Common myeloid progenitor, CD34-positive (primary cell): ENCODE measurements at places on chromosomes 4 and X.

DNA sequence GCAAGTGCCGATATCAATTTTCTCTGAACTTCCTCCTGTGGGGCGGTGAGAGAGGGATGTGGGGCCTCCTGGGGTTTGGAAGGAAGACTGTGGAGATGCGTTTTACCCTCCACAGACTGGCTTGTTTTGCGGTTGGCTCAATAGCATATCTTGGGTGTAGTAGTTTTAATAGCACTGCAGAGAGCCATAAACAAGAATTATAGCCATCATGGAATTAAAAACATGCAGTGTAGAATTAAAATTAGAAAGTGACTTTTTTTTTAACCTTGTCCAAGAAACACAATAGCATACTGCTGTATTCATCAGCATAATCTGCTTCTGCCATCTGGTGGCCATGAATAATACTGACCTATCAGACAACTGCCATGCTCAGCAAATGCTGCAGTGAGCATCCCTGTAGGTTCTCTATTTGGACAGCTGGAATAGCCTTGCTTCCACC, 47.3 kb upstream of the SCML1 start:
- DNase-seq = peak; percentile 82

DNA sequence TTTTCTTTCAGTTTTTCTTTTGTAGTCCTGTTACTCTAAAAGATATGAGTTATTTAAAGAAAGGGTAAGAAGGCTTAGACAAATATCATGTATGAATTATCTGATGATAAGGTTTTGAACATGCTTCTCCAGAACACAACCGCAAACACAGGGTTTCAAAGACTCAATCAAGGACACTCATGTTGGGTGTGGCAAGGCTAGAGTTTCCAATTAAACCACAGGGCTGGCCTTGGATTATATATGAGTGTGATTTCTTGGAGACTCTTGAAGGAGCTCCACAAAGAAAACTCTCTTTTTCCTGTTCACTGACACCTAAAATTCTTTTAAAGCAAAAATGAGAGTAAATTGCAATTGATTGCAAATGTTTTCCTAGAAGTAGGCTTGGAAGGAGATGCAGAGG, 110.1 kb upstream of the PDLIM3 start:
- DNase-seq = no peak

DNA sequence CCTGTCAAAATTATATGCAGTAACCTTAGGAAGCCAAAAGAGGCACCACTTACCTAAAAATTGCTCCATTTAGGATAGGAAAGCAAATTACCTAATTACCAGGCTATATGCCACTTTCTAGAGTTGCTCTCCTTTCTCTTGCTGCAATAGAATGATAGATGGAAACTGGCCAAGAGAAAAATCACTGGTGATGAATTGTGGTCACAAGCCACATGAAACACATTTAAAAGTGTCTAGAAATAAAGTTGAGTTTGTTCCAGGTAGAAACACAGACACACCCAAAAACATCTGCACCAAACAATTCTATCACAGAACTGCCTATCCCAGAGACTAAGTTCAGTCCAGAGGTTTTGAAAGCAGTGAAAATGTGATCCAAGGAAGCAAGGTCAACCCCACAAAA, 337.7 kb downstream of the PCDH19 start:
- DNase-seq = no peak

GRCh38 chrX:40439625-40440532, 140.9 kb upstream of the ATP6AP2 start:
- peak; percentile 33 for DNase-seq

DNA sequence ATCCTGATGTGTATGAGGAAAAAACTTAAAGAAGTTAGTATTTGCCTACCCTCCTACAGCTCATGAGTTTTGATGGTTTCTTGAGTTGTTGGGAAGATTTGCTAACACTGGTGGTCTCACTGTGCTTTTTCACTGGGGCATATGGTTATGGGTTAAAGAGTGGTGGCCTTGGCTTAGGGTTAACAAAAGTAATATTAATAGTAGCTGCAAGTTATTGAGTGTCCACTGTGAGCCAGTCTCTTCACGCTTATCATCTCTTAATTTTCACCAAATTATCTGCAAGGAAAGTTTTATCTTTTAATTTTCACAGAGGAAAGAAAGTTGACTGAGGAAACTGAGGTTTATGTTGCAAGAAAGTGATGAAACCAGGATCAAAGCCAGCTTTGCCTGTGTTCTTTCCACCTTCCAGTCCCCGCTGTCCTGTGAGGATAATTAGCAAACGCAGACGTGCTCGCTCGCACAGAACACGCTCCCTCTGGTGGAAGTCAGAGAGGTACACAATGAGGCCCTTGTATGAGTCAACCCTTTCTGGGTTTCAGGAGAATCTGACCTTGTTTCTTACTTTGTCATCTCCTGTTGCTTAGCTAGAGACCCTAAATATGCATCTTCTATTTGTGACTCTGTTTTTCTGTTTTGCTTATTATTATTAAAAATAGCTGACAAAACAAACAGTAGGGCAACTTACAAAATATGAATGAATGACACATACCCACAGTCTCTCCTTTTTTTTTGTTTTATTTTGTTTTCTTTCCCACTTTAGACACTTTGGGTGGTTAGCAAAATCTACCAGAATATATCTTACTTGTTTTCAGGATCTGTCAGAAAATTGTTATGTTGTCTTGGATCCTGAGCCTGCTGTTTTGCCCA, 94.3 kb downstream of the DDIT4L start:
- DNase-seq = peak; percentile 67

DNA sequence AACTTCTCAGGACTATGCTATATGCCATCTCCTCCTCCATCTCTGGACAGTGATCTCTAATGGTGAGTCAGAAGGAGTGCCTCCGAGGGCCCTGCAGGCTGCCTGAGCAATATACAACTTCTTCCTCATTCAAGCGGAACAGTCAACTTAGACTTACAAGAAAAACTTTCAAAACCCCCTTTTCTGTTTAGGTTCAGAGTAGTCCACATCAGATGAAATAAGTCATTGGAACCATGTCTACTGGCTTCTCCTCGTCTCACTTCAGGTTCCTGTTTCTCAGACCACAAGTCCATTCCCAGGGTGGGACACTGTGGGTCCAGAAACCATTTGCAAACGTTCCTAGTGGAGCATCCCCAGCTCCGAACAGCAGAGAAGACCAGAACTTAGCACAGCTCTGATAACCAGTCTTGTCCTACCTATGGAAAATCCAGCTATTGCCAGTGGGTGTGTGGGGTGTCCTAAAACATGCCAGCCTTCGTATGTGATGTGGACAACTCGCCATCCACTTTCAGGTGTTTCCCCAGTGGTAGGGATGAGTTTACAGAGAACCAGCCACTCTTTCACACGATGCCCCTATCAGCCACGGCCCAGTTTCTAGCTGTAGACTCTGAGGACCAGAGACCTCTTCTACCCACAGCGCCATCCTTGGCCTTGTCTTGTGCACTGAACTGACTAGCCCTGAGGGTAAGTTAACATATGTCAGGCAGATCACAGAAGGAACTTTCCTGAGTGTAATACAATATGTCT, 32.7 kb upstream of the NKRF start:
- DNase-seq = no peak

DNA sequence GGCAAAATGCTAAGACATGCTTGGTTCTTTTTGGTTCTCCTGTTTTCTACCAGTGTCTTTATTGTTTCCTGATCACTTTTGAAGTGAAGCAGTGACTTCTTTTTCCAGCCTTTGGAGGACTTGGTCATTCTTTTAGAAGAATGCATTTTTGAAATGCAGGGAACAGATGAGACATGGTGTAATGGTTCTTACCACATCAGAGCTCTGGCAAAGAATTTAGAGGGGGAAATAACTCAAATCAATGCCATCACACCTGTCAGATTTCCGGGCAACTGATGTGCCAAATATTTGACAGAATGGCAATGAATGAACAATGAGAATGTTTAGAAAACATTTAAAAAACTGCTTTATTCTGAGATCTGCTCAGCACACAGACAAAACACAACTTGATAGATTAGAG, 519.6 kb downstream of the IQCM start:
- DNase-seq = no peak

- DNase-seq = peak; percentile 60
Observed at GRCh38 chr4:169275180-169275579, 4.4 kb upstream of the SH3RF1 start.
